ENCODE measurements at places on chromosomes 11 and 22.

GRCh38 chr22:21760640-21761039 is 25.0 kb upstream of the YPEL1 start:
- no peak for DNase-seq

- no peak for DNase-seq
Observed at GRCh38 chr22:31950226-31950625, 5.9 kb downstream of the YWHAH start.

DNA sequence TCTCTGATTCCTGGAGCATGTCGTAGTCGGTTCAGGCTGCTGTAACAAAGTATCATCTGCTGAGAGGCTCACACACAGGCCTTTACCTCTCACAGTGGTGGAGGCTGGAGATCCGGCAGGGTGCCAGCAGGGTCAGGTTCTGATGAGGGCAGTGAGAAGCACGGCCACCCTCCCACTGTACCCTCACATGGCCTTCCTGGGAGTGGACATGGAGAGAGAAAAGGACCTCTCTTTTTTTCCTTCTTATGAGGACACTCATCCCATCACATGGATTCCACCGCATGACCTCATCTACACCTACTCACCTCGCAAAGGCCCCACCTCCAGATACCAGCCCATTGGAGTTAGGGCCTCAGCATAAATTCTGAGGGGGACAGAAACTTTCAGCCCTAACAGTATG is 99.5 kb downstream of the BCR start:
- DNase-seq: no peak

GRCh38 chr22:37101311-37102066 is 8.0 kb downstream of the TMPRSS6 start:
- DNase-seq: no peak

GRCh38 chr22:24146194-24146616 is 35.1 kb upstream of the SUSD2 start:
- peak; percentile 88 for DNase-seq

DNA sequence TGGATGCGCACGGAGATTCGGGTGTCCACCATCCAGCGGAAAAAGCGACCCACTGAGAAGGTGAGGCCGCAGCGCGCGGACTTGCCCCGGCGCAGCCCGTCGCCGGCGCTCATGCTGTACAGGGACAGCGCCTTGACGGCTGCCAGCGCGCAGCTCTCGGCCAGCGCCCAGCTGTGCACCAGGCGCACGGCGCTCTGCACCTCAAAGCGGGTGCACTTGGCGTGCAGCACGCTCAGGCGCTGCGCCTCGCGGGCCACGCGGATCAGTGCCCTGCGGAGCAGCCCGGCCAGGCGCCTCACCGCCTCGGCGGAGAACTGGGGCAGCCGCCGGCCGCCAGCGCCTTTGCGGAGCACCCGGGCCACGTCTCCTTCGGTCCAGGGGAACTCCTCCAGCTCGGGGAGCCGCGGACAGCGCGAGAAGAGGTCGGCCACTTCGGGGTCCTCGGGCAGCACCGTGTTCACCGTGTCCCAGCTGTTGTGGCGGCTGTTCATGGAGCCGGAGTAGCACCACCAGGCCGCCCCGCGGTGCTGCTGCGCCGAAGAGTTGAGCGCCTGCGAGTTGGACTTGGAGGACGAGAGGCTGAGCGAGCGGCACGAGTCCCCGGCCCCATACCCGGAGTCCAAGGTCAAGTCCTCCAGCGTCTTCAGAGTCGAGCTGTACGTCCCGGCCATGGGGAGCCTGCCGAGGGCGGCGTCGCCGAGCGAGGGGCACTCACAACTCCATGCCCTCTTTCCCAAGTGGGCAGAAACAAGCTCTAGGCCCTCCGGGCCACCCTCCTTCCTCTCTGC is 703 bp downstream of the ABTB2 start:
- DNase-seq: no peak

- peak; percentile 27 for DNase-seq
Observed at GRCh38 chr22:30606455-30607299, at the start of gene TCN2. Gene TCN2 (plus strand): TSS chr22:30607174. CDS start chr22:30607332, 158 bp downstream.

DNA sequence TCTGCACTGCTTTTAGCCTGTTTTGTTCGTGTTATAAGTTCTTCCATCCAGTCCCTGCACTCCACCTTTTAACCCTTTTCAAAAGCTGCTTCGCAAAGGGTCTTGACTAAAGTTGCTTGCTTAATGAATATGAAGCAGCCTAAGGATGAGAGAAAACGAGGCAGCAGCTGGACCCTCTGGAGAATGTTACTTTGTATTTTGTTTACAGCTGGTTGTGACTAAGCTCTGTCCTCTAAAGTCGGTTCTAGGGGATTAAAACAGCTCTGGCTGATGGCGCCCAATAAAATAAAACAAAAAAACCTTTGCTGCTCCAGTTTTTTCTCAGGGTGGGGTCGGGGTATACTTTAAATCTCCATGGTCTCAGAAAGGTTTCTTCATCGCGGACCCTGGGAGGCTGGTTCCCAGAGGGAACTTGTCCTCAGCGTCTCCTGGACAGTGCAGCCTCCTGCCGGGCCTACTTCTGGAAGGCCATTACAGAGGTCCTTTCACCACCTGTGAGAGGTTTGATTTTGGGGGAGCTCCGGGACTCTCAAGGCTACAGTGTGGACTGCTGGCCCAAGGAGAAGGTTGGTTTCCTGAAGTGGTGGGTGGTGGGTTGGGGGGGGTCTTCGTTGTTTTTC is 836 bp upstream of the RBM4 start:
- DNase-seq: peak; percentile 59

Measured in SHP77 treated with DMSO at 0.1 percent for 48 hours (cell line).